Cardiac septum (tissue), 1 donor: ENCODE measurements at places on chromosomes 16 and 17. TPM values are rescaled to one million over a fixed set of nuclear protein-coding genes. Genes with fewer than 3 reads are reported as not detected.
A peak's percentile ranks its signal among the peaks of the same experiment; 100 is the strongest.

Gene SLFN12L
- 0.92 TPM for total RNA-seq

Gene CLDN7
- 0.75 TPM for total RNA-seq

Gene ZNF785
- total RNA-seq = 6.7 TPM

Gene CNGB1
- not detected for total RNA-seq

Gene BCL6B
- 8.8 TPM for total RNA-seq

Gene HBA2
- 487 TPM for total RNA-seq

Gene PPM1E
- total RNA-seq = 1.1 TPM

Gene NEUROD2
- 0.08 TPM for total RNA-seq

GRCh38 chr17:78923660-78924453 is 1.3 kb downstream of the TIMP2 start:
- DNase-seq = peak; percentile 95

GRCh38 chr17:55421179-55421934 is at the start of gene MMD:
Gene MMD, minus strand, starts transcription at chr17:55421835. Its CDS starts 140 bp downstream, at chr17:55421695.
- DNase-seq = peak; percentile 75

- DNase-seq = peak; percentile 88
Measured at GRCh38 chr17:10729334-10730193, at the start of gene TMEM220. Gene TMEM220, minus strand, starts transcription at chr17:10730023. Its CDS starts 172 bp downstream, at chr17:10729851.

GRCh38 chr17:49994085-49995054 is 654 bp downstream of the DLX3 start:
- peak; percentile 63 for DNase-seq

- DNase-seq = no peak
Measured at GRCh38 chr17:60174035-60174434, 24.3 kb downstream of the CA4 start.

DNA sequence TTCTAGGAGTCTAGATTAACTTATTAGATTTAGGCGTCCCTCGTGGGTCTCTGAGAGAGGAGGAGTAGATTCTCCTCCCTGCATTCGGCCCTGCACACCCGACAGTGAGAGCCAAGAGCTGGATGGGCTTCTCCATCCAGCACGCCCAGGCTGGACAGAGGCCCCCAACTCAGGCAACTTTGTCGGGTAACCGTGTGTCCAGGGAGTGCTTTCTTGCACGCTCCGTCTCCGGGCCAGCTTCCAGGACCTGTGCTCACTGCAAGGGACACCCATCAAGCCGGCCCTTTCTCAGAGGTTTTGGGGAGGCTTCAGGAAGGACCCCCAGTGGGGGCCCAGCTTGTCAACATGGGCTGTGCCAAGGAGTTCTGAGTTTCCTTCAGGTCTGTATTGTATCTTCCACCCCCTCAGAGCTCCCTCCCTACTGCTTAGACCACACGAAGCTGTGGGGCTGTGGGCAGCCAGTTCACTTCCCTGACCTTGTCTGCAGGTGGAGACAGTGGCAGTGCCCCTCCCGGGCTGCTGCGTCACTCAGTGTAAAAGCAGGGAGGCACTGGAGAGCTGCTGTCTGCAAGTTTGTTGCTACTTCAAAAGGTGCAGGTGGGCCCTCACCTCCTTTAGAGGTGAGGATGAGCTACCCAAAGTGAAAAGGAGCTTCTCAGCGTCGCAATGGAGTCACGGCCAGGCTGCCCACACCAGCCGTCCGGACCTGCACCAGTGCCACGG is 24.0 kb upstream of the C16orf78 start:
- peak; percentile 51 for DNase-seq

- no peak for DNase-seq
Measured at GRCh38 chr16:21057875-21058274, 92.8 kb downstream of the DNAH3 start.

DNA sequence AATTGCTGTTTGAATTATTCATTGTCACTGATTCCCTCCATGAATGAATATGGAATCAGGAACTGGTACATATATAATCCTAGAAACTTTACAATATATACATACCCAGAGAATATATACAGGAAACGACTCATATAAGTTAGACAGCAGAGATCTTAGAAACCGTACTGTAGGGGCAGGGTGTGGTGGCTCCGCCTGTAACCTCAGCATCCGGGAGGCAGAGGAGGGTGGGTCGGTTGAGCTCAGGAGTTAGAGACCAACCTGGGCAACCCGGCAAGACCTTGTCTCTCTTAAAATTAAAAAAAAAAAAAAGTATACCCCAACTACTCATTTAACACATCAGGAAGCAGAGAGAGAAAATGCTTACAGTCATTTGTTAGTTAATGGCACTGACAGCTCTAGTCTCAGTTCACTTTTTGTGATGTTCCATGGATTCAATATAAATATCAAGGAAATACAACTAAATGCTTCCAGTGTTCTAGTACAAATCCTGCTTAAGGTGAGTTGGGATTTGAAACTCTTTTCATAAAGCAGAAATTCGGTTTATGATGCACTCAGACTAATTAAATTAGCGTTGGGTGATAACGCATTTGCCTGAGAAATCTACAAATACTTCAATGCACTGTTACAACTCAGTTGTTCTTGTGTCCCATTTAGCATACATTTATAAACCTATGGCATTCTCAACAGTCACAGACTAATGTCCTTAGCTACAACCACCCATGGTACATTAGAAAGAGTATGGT is 5.6 kb downstream of the GLG1 start:
- DNase-seq = no peak

DNA sequence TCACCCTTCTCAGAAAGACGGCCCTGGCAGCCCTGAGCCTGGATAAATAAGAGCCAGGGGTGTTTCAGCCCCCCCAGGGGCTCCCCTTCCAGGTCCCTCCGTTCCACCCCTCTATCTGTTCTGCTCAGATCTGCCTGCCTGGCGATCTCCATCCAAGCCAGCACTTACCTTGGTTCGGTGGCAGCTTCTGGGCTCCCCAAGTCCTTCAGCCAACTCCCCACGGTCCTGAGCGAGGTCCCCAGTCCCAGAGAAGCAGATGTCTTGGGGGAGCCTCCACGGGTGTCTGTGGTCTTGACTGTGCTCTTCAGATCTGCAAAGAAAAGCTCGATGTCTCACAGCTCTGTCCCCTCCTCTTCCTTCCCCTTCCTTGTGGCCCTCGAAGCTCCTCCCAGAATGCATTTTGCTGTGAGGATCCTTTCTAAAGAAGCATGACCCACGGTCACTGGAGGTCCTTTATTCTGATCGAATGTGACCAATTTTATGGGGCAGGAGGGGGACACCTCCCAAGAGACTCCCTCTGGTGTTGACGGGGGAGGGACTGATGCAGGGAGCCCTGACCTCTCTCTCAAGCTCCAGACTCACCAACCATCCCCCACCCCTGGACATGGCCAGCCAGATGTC is at the start of gene PIK3R6:
Gene PIK3R6, minus strand, starts transcription at position 314 of the 621 bp plus-strand sequence. CDS start 17,880 bp downstream, outside the sequence.
- DNase-seq = peak; percentile 74

DNA sequence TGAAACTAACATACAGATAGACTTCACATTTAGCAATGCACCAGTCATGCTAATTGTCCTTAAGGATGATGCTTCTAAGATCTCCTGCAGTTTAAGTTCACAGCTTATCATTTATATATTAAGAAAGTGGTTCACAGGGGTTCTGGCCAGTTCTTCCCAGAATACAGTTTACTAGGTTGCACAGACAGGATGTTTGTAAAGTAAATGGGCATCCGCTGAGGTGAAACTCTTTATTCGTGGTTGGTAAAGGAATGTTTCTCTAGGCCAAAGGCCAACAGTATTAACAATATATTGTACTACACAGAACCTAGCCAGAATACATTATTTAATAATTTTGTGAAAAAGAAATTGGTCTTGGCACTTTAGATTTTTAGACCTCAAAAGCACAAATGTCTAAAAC is 1427.3 kb downstream of the CDH8 start:
- no peak for DNase-seq

- DNase-seq = no peak
Measured at GRCh38 chr16:77387815-77388209, 47.0 kb downstream of the ADAMTS18 start.

DNA sequence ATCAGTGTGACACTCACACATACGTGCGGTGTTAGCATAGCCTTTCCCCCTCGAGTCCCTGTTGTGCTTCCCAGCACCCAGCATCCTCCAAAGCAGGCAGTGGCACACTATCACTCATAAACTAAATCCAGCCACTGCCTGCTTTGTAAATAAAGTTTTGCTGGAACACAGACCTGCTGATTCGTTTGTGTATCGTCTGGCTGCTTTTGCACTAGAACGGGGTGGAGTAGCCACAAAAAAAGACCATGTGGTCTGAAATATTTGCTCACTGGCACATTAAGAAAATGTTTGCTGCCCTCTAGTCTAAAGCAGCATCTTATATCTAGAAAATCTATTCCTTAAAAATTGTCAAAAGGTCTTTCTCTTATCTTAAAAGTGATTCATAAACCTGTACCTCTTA is 341.2 kb upstream of the ZFHX3 start:
- no peak for DNase-seq

DNA sequence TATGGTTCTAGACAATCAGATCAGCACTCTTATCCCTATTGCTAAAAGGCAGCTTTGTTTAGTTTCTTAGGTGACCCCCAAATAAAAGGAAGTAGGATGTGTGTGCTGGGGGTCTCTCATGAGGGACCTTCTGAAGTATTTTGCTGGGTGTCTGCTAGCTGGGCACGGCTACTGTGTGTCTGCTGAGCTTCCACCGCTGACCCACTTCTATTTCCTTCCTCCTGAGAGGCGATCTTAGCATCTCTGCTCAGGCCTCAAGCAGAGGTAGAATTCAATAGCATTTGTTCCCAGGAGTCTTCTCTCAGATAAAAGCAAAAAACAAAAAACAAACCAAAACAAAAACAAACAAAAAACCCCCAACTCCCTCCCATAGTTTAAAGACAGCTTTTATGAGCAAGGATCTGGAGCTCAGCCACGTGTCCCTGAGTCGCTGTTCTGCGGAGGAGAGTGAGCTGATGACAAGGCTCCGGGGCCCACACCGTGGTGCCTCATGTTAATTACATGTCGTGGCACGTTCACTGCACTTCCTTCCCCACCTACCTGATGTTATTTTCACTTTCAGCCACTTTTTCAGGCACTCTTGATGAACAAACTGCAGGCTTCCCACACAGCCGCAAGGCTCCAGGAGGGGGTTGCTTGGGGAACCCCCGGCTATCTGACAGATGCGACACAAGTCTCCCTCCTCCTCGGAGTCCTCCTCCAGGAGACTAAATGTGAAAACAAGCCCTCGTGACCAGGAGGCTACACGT is 83.5 kb downstream of the MARCHF10 start:
- DNase-seq = peak; percentile 73
